Activated naive CD8-positive, alpha-beta T cell treated with anti-CD3 and anti-CD28 coated beads for 36 hours (primary cell): ENCODE measurements at places on chromosomes 5 and 9. TPM values are rescaled to one million over a fixed set of nuclear protein-coding genes. Genes with fewer than 3 reads are reported as not detected.

- DNase-seq: no peak
Observed at GRCh38 chr5:22985446-22985845, 132.3 kb upstream of the CDH12 start.

- DNase-seq: no peak
Observed at GRCh38 chr9:87642330-87643106, 83.4 kb upstream of the CTSL start.

- DNase-seq: no peak
Observed at GRCh38 chr9:137881591-137882505, 4.3 kb downstream of the CACNA1B start.

DNA sequence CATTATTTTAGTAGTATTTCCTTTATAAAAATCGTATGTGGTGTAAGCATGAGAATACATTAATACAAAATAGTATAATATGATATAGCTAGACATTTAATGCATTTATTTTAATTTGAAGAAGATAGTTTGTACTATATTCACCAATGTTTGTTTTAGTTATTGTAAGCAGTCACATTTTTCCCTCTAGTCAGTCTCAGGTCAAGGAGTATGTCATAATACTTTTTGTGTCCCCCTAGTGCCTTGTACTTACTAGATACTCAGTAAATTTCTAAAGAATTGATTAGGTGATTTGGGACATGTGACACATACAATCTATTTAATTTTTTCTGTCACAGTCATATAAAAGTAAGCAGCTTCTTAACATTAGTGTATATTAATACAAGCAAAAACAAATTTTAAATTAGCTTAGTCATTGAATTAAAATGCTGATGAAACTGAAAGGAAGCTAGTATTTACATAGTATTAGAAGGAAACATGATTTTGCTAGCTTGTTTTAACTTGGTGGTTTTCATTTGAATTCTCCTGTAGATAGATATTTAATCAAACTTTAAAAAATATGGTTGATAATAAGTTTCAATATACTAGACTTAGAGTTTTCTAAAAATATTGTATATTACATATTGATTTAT is 242.2 kb downstream of the FER start:
- no peak for DNase-seq

The ST6GALNAC6 gene
- total RNA-seq: 44.5 TPM

GRCh38 chr9:137379761-137380161 is 43.2 kb downstream of the EXD3 start:
- no peak for DNase-seq

The ARL14EPL gene
- total RNA-seq: not detected

DNA sequence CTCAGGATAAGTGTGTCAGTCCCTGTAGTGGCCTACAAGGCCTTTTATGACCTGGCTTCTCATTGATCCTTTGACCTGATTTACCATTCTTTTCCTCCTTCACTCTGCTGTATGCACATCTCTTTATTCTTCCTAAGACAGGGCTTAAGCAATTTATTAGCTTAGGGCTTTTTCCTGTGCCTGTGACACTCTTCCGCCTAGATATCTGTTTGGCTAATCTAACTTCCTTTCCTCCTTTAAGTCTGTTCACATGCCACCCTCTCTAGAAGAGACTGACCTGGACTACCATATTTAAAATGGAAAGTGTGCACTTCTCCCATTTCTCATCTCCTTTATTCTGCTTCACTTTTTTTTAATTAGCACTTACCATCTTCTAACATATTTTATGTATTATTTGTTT is 29.1 kb downstream of the FOCAD start:
- no peak for DNase-seq

The PCDHA12 gene
- total RNA-seq: not detected

The DRD1 gene
- not detected for total RNA-seq

The KCNV2 gene
- total RNA-seq: not detected

DNA sequence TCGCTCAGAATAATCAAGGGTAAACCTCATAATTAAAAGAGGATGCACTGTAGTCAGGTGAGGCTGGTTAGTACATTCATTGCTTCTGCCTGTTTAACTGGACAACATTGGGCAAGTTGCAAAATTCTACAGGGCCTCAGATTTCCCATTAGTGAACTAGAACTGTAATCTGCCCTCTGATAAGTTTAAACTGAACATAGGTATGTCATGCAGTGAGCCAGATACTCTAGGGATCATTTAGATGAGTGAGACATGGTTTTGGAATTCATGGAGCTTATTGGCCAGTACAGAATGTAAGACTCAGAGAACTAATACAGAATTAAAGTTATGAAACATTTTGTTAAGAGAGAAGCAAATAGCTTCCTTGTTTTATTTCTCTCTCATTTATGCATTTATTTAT is 35.9 kb downstream of the RNF44 start:
- DNase-seq: no peak

DNA sequence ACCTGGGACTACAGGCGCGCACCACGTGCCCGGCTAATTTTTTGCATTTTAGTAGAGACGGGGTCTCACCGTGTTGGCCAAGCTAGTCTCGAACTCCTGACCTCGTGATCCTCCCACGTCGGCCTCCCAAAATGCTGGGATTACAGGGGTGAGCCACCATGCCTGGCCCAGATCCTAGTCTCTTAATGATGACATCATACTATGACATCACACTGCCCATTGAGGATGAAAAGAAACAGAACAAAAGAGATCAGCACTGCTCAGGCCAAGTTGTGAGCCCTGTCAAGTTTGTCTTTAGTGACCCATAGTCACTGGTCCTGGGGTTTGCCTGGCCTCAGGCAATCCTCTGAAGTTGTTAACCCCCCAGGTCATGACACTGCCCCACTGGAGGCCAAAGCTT is 21.3 kb downstream of the ADRA1B start:
- DNase-seq: no peak

The PCDHA11 gene
- not detected for total RNA-seq

DNA sequence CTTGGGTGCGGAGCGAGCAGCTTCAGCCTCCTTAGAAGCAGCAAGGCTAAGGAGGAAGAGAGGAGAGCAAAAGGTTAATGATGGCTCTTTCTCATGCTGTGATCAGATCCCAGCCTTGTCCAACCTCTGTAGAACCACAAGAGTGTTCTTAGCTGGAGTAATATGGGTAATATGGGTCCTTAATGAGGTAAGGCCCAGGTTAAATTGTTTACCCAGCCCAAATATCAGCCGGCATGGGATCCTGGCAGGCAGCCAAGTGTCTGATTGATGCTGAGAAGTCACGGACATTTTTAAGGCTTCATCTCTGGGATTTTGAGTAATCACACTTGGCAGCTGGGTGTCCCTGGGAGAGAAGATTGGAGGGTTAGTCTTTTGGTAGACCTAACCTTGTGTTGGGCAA is 32.3 kb downstream of the GLRA1 start:
- no peak for DNase-seq

The FSTL4 gene
- 0.29 TPM for total RNA-seq
